ENCODE measurements at places on chromosomes 2 and 18.
A peak's percentile ranks its signal among the peaks of the same experiment; 100 is the strongest.

DNA sequence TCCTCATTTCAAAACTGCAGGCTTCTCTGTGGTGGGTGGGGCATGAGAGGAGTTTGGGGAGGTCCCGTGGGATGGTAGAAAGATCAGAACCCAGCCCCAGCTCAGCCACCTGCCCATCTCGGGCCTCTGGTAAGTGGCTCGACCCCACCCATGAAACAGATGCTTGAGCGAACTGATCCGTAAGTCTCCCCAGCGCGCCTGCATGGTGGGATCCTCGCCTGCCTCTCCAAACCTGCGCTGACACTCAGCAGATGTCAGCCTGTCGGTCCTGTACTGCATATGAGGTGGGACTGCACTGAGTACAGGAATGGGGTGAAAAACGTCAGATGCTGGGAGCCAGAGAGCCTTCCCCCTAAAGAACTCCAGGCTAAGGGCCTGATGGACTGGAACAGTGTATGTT, 15.9 kb upstream of the RPL31 start:
- no peak for DNase-seq

DNA sequence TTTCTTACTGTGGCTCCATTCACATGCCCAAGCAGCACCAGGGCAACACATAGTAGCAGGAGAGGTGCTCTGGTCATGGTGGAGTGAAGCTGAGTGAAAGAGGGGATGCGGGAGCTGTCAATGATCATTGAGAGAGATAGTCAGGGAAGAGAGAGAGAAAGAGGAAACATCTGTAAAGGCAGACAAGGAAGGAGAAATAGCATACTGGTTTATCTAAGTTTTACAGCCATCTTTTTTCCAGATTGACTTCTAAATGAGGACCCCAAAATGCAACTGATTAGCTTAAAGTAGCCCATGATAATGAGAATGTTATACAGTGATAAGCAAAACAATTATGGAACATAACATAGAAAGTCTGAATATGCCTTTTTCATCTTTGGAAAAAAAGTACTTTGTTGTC, at the start of gene C2orf66:
TSS of gene C2orf66 (minus strand) at position 96 of the 400 bp plus-strand sequence. CDS start at position 77, 19 bp downstream.
- DNase-seq: no peak

DNA sequence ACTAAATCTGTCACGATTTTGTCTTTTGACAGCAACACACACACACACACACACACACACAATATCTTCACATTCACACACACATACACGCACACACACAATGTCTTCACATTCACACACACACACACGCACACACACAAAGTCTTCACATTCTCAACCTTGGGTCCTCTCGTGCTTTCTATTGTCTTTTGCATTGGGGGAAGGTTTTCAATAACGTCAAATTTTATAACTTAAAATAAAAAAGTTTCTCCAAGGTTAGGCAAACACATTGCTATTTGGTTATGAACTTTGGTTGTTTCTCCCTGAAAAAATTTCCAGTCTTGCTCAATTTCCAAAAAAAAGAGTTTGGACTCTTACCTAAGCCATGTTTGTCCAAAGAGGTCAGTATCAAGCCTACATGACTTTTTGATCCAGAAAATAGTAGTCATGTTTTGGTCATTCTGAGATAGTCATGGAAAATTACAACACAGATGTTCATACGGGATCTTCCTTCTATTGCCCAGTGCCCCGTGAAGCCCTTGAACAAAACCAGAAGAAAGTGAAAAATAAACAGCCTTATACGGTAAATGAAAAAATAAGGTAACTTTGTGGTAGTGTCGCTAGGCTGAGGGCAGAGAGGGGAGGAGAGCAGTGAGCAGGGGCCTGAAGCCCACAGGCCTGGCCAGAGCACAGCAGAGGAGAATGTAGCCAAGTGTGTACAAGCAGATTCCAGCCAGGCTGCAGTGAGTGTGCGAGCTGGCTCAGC, 542.8 kb upstream of the ID2 start:
- DNase-seq: no peak

DNA sequence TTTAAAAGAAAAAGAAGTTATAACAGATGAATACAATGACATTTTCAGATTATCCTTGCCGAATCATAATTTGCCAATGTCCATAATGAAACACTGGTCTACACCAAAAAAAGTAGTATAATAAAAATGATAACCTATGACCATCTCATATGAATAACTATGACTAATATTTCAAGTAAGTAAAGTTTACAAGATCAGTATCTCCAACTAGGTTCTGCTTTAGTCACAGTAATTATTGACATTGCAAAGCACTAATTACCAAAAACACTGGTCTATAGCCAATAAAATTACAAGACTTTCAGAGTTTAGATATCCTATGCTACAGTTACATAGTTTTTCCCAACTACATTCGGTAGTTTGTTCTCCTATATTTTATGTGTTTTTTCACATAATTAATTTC, 136.7 kb downstream of the MEMO1 start:
- DNase-seq: no peak

DNA sequence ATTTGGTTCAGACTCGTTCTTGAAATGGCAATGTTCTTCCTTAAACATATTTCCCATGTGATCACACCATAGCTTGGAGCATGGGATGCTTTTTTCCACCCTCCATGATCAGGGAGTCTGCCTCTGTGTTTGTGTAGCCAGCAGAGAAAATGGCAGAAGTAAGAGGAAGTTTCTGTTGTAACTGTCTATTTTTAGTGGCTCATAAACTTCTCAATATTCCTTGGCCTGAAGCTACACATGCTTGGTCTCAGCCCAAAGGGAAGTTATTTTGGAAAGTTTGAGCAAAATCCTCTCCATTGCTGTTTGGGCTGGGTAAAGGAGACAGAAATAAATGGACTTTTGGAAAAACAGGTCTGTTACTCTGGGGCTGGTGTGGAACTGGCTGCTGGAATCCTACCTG, 33.4 kb upstream of the ITGA6 start:
- peak; percentile 77 for DNase-seq

GRCh38 chr2:56754066-56754615, 570.4 kb downstream of the CCDC85A start:
- DNase-seq: no peak

- peak; percentile 2 for DNase-seq
Measured at GRCh38 chr2:95264624-95265023, 9.6 kb upstream of the PROM2 start.

- DNase-seq: peak; percentile 83
Measured at GRCh38 chr2:176544991-176545956, 276.0 kb downstream of the MTX2 start.

- DNase-seq: no peak
Measured at GRCh38 chr2:210264282-210264681, 39.0 kb upstream of the ACADL start.

- DNase-seq: peak; percentile 30
Measured at GRCh38 chr2:101419096-101419663, 31.9 kb upstream of the CREG2 start.

DNA sequence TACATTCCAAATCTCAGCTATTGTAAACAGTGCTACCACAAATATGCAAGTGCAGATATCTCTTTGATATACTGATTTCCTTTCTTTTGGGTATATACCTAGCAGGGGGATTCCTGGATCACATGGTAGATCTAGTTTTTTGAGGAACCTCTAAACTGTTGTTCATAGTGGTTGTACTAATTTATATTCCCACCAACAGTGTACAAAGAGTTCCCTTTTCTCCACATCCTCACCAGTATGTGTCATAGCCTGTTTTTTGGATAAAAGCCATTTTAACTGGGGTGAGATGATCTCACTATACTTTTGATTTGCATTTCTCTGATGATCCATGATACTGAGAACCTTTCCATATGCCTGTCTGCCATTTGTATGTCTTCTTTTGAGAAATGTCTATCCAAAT, 6.3 kb upstream of the CCNT2 start:
- DNase-seq: no peak

DNA sequence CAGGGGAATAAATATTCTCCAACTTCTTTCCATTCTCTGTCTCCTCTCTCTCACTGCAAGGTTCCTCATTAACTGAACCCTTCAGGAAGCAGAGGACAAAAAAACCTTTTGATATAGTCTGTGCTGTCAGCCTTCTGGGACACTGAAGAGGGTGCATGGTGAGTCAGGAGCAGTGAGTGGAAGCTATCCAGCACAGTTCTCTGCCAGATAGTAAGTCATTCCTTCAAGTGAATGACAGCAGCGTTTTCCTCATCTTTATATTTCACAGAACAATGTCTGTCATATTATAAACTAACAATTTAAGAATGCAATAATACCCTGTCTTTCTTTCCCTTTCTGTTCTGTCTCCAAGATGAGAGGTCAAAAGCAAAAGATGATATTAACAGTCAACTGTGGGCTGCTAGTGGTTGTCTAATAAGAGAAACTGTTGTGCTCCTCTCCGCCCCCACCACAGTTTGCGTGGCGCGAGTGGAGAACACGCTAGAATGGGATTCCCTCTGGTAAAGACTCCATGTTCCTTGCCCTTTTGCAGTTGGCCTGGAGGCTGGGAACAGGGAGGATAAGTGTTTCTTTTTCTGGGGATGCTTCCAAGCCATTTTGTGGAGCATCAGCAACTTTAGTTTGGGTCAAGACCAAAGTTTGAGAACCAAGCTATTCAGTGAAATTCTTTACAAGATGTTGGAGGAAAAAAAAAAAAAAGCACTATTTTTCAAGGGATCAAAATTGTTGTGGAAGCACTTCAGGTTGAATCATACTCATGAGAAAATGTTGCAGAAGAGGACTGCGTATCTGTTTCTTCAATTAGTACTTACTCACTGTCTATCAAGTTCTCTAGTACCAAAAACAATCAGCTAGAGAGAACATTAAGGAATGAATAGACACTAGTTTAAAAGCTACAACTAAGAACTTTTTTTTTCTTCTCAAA, 430.2 kb downstream of the SETBP1 start:
- peak; percentile 14 for DNase-seq

GRCh38 chr2:28543316-28544035, 47.6 kb downstream of the PLB1 start:
- DNase-seq: peak; percentile 15

DNA sequence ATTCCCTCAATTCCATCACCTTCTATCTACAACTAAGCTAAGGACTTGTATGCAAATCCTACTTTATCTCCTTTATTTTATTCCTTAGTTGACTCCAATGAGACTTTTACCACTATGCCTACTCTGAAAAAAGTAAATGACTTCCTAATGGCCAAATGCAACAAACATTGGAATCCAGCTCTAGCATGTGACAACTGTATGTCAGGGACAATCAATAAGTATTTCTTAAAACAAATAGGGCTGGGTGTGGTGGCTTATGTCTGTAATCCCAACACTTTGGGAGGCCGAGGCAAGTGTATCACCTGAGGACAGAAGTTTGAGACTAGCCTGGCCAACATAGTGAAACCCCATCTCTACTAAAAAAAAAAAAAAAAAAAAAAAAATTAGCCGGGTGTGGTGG, 21.8 kb downstream of the METTL4 start:
- DNase-seq: no peak

DNA sequence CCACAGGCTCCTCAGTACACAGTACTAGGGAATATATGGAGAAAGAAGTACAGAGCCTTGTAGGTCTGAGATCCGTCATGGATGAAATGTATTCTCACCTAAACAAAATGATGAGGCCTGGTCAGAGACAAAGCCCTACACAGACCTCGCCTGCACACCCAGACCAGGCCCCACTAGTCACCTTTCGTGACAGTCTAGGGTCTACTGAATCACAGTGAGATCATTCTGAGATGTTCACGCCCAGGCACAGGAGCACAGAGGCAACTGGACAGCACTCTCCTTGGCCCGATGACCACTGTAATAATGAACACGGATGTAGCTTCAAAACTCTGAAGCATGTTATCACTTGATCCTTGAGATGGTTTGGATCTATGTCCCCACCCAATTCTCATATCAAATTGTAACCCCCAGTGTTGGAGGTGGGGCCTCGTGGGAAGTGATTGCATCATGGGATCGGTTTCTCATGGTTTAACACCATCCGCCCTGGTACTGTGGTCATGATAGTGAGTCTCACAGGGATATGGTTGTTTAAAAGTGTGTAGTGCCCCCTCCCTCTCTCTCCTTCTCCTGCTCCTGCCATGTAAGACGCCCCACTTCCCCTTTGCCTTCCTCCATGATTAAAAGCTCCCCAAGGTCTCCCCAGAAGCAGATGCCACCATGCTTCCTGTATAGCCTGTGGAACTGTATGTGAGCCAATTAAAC, 15.1 kb downstream of the DOCK10 start:
- DNase-seq: no peak

DNA sequence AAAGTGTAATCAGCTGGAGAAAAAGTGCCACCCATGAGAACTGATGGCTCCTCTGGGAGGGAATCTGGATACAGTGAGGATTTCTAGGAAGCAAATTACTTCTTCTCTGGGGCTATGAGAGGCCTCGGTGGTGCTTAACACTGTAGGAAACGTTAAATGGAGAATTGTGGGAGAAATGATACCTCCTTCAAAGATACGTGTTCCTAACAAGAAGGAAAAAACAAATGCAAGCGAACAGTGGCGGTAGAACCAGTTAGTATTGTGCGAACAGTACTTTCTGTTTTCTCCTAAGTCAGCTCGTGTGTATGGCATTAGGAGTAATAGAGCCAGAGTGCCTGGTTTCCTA, 587 bp upstream of the MTIF2 start:
- DNase-seq: no peak

- no peak for DNase-seq
Measured at GRCh38 chr2:173568054-173568453, 213.4 kb downstream of the CDCA7 start.

DNA sequence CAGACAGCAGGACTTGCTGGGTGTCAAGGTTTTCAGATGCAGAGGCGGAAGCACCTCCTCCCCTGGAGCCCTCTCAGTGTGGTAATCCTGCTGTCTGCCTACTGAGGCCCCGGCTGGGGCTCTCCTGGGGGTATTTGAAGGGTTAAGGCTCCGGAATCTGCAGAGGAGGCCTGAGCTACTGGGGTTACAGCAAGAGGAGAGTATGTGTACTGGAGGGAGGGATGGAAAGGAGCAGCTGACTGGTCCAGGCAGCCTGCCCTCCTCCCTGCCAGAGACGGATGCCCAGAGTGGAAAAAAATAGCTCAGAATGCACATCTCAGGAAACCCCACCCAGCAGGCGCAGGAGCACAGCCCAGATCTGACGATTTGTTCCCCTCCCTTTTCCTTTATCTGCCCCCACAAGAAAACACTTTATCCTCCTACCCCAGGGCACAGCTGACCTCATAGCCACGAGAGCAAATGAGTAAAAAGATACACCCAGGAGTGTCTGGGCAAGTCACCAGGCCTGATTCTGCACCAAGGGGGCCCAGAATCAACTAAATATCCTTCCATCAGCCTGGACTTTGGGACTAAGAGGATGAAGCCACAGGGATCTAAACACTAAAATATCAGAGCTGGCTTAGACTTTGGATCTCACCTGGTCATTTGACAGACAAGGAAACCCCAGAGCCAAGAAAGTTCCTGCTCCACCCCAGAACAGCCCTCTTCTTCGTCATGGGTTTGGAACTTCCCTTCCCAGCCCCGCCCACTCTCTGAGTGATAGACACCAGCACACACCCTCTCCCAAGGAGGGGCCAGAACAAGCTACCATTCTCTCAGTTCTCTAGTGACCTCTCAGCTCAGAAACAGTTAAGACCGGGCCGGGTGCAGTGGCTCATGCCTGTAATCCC, 5.5 kb downstream of the TMBIM1 start:
- peak; percentile 94 for DNase-seq
